Stimulated activated CD4-positive, alpha-beta T cell treated with anti-CD3 and anti-CD28 coated beads, Interleukin-4, amount 100 ng/mL, for 48 hours (primary cell): ENCODE measurements at places on chromosomes 4 and X.

DNA sequence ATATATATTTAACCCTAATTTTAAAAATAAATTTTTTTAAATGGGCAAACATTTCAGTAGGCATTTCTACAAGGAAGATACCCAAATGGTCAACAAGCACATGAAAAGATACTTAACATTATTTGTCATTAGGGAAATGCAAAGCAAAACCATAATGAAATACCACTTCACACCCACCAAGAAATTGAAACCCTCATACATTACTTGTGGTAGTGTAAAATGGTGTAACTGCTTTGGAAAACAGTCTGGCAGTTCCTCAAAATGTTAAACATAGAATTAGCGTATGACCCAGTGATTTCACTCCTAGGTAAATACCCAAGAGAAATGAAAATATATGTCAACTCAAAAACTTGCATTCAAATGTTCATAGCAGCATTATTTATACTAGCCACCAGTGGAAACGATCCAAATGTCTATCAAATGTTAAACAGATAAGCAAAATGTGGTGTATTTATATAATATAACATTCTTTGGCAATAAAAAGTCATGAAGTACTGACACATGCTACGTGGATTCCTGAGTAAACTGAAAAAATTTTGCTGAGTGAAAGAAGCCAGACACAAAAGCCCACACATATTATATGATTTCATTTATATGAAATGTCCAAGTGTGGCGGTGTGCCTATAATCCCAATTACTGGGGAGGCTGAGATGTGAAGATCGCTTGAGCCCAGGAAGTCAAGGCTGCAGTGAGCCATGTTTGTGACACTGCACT, 16.6 kb downstream of the TRIM2 start:
- no peak for DNase-seq

- DNase-seq = no peak
Measured at GRCh38 chr4:140186651-140187315, 32.8 kb upstream of the MAML3 start.

DNA sequence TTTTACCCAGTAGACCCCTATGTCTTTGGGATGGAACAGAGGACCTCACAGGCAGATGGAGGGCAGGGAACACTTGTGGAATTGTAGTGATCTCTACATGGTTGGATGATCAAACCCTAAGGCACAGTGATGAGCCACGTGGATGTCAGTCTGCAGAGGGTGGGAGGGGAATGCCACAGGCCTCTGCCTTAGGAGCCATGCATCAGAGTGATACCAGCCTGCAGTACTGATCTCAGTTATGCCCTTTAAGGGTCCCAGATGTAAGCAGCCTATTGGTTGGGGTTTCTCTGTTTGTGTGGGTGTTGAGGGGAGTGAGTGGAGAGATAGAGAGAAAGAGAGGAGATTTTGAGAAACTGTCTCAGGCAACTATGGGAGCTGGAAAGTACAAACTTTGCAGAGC, 39.9 kb upstream of the XAGE1B start:
- no peak for DNase-seq

GRCh38 chrX:115649461-115650063, 88.6 kb downstream of the PLS3 start:
- DNase-seq = no peak

DNA sequence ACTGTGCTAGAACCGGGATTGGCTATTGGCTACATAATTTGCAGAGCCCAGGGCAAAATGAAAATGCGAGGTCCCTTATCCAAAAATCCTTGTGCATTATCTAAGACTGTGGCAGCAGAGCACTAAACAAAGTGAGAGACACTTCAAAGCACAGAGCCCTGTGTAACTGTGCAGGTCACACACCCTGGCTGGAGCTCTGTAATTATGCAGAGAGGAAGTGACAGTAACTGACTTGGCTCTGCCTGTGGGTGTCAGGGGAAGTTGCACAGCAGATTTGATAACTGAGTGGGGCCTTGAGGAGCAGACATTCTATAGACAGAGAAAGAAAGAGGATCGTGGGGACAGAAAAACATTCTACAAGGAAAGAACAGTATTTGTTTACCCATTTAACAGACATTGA, 173.5 kb upstream of the FMR1 start:
- DNase-seq = no peak
